ENCODE measurements at places on chromosomes 12 and 14.

- DNase-seq: no peak
These were observed 43.5 kb upstream of the EIF5 start for GRCh38 chr14:103290494-103290893.

GRCh38 chr12:23259558-23259957 lies 634.6 kb downstream of the ETNK1 start:
- DNase-seq: no peak

GRCh38 chr12:120736404-120737331 lies 11.0 kb downstream of the ACADS start:
- no peak for DNase-seq

GRCh38 chr14:57632649-57633048 lies 139.0 kb upstream of the CCDC198 start:
- no peak for DNase-seq

- DNase-seq: no peak
These were observed 74.3 kb downstream of the RASSF8 start for GRCh38 chr12:26032719-26033241.

- DNase-seq: no peak
These were observed 31.3 kb downstream of the HECTD4 start for GRCh38 chr12:112350593-112351592.

GRCh38 chr12:118307069-118307954 lies 65.4 kb downstream of the TAOK3 start:
- DNase-seq: no peak

DNA sequence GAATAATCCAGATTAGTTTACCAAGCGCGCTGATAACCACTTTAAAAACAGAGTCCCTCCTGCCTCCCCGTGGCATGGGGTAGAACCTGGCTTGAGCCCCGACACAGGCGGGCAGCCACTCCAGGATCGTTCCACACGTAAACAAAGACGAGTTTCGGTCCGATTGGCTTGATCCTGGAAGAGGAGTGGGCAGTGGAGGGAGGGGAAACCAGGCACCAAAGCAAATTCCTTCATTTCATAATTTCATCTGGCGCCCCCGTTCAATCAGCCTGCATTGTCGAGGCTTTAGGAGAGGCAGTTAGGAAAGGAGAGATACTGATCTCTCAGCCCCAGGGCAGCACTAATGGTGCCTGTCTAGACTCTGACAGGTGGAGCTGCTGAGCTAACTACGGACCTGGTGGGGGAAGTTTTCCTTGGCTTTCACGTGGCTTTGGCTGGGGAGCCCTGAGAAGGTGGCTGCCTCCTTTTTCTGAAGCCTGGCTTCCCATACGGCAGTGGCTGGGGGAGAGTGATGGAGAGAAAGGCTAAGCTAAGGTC lies 751 bp upstream of the GPRC5A start:
- peak; percentile 6 for DNase-seq

DNA sequence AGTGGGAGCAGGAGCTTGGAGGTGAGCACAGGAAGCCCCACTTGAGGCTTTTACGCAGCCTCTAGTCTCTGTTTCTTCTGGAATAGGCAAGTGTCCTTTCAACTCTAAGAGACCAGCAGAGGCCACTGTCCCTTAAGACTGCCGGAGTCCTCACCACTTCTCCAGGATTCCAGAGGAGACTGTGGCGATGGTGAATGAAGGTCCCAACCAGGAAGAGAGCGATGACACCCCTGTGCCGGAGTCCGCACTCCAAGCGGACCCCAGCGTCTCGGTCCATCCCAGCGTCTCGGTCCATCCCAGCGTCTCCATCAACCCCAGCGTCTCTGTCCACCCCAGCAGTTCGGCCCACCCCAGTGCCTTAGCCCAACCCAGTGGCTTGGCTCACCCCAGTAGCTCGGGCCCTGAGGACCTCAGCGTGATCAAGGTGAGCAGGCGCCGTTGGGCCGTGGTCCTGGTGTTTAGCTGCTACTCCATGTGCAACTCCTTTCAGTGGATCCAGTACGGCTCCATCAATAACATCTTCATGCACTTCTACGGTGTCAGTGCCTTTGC lies 442 bp downstream of the FLVCR2 start:
- no peak for DNase-seq

- peak; percentile 27 for DNase-seq
These were observed 638 bp downstream of the PLEKHG3 start for GRCh38 chr14:64704743-64705380.

DNA sequence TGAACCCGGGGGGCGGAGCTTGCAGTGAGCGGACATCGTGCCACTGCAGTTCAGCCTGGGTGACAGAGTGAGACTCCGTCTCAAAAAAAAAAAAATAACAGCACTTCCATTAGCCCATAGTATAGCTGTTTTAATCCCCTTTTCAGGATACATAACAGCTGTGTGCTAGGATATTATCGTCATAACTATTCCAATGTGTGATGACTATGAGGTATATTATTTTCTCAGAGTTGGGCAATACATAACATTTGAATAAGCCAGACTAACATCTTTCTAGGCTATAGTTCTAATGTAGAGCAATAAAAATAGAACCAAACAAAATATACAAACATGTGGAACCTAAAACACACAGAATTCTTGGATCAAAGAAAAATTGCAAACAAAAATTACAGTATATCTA lies 57.1 kb downstream of the MARK3 start:
- DNase-seq: no peak

GRCh38 chr14:88269806-88270420 lies 53.2 kb downstream of the KCNK10 start:
- DNase-seq: no peak

DNA sequence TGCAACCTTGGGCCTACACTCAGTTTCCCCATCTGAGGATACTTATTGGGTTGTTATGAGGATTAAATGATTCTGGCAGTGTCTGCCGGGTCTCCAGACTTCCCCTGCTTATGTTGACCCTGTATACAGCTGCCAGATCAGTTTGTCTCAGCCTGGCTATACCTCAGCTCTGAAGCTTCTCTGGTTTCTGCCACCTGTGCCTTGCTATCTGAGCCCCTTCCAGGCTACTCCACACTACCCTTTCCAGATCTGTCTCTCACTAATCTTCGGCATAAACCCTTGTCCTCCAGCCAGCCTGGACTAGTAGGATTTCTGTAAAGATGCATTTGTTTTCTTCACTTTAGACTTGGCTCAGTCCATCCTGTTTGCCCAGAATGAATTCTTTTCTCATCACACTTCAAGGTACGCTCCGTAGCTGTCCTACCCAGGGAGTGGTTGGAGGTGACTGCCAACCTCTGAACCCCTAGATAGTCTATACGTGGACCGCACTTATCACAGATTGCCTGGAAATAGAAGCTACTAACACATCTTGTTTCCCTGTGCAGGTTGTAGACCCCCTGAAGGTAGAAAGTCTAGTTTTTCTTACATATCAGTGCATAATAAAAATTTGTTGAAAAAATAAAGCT lies 422.4 kb downstream of the RAD51B start:
- no peak for DNase-seq

DNA sequence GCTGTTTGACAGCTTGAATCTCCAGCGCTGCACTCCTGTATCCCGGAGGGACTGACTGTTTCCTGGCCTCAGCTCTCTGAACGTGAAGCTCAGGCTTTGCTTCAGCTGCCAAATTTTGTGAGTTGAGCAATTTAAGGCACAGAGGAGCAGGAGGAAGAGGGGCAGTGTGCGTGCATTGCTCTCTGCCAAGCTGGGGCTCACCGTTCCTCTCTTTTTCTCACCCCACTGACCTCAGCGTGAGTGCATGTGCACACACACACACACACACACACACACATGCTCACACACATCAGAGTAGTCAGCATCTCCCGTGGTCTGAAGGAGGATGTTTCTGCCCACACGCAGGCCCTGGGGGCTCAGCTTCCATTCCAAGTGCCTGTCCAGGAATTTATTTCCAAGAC lies 27.8 kb upstream of the BDKRB2 start:
- no peak for DNase-seq

- no peak for DNase-seq
These were observed 81.7 kb downstream of the CRADD start for GRCh38 chr12:93758801-93759373.

DNA sequence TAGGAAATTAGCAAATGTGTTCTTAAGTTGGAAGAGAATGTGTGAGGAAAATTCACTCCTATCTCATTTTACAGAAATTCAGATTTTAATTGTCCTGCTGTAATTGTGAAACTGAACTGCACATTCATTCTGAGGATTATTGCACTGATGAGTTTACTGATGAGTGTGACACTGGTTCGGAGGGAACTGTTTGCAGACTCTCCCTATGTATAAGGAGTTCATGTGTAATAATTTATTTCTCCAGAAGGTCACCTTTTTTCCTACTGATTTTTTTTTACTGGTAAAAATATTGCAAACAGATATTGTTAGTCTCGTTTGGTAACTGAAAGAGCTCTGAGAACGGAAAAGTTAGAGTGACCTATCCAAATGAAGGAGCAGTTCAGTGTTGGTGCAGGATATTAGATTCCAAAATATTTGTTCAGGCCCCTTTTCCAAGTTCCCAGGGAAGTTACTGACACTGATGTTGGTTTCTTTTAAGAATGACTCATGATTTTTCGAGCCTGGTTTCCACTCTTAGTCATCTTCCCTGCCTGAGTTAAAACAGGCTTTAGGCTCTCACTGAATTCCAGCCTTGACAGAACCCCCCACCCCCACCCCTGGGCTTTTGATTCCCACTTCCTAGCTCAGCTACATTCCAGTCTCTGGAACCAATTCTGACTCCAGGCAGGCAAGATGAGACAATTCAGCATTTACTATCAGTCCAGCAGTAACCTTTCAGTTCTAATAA lies 18.4 kb downstream of the ANO6 start:
- no peak for DNase-seq

- no peak for DNase-seq
These were observed 7.0 kb downstream of the FOXA1 start for GRCh38 chr14:37587881-37588666.

DNA sequence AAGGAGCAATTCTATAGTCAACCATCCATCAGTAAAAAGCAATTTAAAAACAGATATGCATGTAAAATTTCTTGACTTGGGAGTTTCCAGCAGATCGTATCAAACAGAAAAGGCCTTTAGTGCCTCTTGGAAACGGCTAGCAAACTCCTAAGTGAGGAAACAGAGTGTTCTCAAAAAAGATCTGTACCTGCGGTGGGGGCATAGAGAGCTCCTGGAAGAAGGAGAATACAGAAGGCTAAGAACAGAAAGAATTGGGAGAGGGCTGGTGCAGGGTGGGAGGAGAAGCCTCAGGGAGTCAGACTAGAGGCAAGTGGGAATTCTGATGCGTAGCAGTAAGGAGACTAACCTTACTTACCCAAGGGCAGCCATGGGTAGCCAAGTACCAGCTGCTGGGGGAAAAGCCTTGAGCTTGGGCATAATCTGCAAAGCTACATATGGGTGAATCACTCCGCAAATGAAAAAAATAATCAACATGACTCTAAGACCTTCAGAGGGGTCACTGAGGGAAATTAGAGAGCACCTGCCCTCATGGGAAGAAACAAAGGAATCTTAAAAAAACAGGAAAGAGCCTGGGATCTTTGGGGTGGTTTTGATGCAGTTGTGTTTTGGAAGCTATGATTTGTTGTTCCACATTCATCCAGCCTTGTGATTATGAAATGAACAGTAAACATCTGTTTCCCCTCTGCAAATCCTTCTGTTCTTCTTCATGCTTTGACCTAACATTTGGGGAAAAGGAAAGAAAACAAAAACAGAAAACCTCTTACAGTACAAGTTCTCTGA lies 10.4 kb downstream of the RHOJ start:
- no peak for DNase-seq

GRCh38 chr12:39199351-39199750 lies 243.6 kb downstream of the KIF21A start:
- DNase-seq: no peak

- no peak for DNase-seq
These were observed 231.5 kb upstream of the FOXN3 start for GRCh38 chr14:89648510-89648909.

- DNase-seq: no peak
These were observed 53.1 kb upstream of the GNG2 start for GRCh38 chr14:51807356-51807755.

DNA sequence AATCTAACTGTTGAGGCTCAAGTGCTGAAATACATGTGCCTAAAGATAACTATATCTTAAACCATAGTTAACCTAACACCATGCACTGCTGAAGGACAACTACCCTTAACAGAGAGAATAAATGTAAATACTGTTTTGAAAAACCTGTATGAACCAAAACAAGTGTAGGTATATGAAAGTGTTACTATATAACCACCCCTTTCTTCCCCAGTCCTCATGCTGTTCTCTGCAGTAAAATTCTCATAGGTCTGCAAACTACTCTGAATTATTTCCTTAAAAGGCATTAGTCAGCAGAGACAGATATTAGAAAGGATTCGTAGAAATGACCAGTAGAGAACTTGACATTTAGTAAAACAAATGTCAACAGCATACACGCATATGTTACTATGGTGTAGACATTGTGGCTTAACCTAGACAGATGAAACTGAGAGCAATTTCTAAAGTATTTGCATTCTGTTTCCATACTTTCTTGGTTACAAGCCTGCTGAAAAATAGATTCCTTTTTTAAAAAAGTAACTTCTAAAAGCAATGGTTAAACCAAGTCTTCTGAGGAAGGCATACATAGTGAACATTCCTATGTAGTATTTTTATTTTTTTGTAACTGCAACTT lies 13.9 kb downstream of the CSRP2 start:
- no peak for DNase-seq

- no peak for DNase-seq
These were observed 5.2 kb downstream of the PPP1CC start for GRCh38 chr12:110737532-110737931.

DNA sequence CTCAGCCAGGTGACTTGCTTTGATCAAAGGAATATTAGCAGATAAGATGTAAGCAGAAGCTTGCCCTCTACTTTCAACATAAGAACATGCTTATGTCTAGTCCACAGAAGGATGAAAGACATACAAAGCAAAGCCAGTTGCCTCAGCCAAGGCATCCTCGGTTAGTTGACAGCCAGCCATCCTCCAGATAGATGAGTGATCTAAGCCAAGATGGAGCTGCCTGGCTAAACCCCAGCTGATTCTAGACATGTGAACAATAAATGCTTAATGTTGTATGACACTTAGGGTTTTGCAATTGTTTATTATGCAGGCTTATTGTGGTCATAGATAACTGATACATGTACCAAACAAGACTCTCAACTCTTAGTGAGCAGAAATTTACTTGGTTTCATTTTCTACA lies 157.6 kb upstream of the TMTC2 start:
- no peak for DNase-seq

DNA sequence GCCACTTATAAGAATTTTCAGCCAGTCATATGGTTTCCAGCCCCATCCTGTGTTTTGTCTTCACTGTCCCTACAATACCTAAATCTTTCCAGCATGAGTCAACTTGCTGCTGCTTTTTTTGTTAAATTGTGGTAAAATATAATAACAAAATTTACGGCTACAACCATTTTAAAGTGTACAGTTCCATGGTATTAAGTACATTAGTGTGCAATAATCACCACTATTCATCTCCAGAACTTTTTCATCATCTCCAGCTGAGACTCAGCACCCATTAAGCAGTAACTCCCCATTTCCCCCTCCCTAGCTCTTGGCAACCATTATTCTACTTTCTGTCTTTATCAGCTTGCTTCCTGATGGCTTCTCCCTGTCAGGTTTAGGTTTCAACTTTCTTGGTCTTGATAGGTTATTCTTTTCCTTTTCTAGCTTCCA lies 39.1 kb downstream of the FRS2 start:
- DNase-seq: no peak

- DNase-seq: no peak
These were observed 179.9 kb upstream of the PELI2 start for GRCh38 chr14:55938249-55938791.
